ENCODE measurements at places on chromosomes 1 and 21. TPM values are rescaled to one million over a fixed set of nuclear protein-coding genes. Genes with fewer than 3 reads are reported as not detected.

GRCh38 chr21:14382486-14382834 is 486 bp downstream of the HSPA13 start:
- DNase-seq: no peak

GRCh38 chr1:161163793-161164192 is 2.4 kb upstream of the PPOX start:
- no peak for DNase-seq

GRCh38 chr1:221263831-221264767 is 384.9 kb downstream of the HLX start:
- no peak for DNase-seq

DNA sequence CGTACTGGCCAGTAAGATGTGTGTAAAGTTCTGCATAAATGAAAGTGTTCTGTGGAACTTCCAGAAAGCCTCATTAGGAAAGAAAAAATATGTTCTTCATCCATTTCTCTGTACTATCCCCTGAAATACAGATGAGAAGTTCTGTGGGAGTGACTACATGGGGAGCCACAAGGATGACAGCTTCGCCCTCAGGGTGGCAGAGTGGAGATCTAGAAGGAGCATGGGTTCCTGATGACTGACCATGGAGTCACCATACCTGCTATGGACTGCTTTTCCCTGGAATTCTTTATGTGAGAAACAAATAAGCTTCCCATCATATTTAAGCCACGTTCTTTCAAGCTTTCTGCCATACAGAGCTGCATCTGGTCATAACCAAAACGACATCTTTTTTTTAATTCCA is 113.9 kb upstream of the RGS1 start:
- DNase-seq: no peak

GRCh38 chr1:232369451-232370296 is 260.3 kb downstream of the SIPA1L2 start:
- DNase-seq: no peak

- DNase-seq: no peak
Observed at GRCh38 chr1:3368711-3369445, 85.6 kb upstream of the ARHGEF16 start.

- no peak for DNase-seq
Observed at GRCh38 chr21:32921632-32922230, 104.0 kb upstream of the OLIG2 start.

DNA sequence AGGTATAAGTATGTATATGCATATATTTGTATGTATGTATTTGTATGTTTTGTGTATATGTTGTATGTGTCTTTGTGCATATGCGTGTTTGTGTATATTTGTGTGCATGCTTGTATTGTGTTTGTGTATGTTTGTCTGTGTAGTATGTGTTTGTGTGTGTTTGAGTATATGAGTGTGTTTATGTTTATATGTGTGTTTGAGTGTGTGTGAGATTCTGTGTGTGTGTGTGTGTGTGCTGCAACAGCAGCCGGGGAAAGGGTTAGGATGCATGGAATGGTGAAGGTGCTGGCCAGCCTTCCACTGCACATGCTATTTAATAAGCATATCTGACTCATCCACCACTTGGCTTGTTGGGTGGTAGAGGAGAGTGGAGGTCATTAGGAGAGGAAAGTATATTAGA is 46.6 kb upstream of the RAB4A start:
- no peak for DNase-seq

- DNase-seq: no peak
Observed at GRCh38 chr1:37288900-37289299, 185.5 kb upstream of the ZC3H12A start.

- DNase-seq: no peak
Observed at GRCh38 chr1:7659514-7659913, 111.6 kb upstream of the VAMP3 start.

GRCh38 chr1:94045465-94046056 is 75.4 kb downstream of the ABCA4 start:
- peak; percentile 93 for DNase-seq

DNA sequence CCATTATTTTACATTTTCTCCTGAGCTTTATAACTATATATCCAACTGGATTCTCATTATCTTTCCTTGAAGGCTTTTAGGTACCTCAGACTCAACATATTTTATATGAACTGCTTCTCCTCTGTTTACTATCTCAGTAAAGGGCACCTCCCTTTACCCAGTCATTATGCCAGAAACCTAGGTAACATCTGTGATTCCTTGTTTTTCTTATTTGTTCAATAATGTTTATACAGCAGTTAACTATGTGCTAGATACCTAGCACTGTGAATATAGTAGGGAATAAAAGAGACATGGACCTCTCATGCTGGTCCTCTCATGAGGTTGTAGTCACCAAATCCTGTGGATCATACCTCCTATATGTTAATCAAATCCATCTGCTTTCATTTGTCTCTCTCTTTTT is 25.6 kb downstream of the PPP1R12B start:
- DNase-seq: no peak

GRCh38 chr1:208178091-208178529 is 66.1 kb downstream of the PLXNA2 start:
- no peak for DNase-seq

- DNase-seq: no peak
Observed at GRCh38 chr1:221328371-221328770, 413.5 kb downstream of the DUSP10 start.

GRCh38 chr1:47482786-47483185 is 44.9 kb downstream of the FOXD2 start:
- DNase-seq: no peak

DNA sequence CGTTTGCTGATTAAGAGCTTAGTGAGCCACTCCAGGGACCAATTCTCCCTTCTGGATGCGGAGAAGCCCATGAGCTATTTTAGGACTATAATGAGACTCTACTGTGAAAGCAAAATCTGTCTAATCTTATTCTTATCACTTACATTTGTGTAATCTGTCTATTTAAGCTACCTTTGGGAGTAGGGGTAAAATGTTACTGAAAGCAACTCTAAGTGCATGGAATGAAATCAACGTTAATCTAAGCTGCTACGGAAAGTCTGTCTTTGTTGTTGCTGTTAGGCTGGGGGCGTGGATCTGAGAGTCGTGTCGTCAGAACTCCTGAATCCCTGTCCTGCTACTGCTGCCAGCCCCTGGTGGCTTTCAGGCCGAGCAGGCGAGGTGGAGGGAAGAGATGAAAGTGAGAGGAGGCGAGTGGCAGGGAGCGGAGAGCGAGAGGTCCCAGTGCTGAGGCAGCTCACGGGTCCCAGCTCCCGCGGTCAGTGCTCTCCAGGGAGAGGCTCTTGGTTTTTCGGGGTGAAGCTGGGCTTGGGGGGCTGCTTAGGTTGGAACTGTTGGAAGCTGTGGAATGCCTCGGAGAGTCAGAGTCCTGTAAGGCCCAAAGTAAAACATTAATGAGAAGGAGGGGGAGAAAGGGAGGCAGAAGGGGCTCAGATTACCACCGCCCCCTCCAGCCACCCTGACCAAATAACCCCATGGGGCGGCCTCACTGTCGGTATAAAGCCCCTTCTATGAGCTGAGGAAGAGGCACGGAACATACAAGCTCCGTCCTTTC is 53.9 kb downstream of the COQ8A start:
- no peak for DNase-seq

- no peak for DNase-seq
Observed at GRCh38 chr1:226419284-226420029, 11.6 kb upstream of the PARP1 start.

GRCh38 chr1:158199849-158200248 is 19.2 kb downstream of the CD1D start:
- DNase-seq: no peak

GRCh38 chr21:42189860-42190485 is 29.0 kb upstream of the ABCG1 start:
- DNase-seq: peak; percentile 78

GRCh38 chr1:229296541-229296941 is 25.6 kb downstream of the RAB4A start:
- no peak for DNase-seq

GRCh38 chr1:231643071-231643934 is 16.7 kb downstream of the DISC1 start:
- no peak for DNase-seq

- DNase-seq: no peak
Observed at GRCh38 chr21:35023396-35024070, 25.6 kb downstream of the RUNX1 start.

DNA sequence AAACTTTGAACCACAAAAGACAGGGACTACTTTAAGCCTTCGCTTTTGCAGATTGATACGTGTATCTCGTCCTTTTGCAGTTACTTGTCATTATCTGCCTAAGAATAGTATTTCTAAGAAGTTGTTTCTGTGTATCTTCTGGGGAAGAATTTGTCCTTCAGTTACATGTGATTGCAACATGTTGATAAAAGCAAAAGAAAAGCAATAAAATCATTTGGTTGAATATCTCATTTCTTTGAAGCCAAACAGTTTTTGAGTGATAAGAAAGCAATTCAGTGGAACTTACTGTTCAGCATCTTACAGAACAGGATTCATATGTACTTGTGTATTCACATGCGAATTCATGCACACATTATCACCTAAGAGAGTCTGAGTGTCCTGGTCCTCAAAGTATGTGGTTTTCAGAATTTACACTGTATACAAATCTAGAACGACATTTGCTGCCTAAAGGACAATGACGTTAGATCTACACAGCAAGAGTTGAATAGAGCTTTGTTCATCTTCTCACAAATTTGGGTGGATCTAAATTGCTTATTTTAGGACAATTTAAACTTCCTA is 66.7 kb upstream of the MRPS6 start:
- no peak for DNase-seq

- DNase-seq: no peak
Observed at GRCh38 chr1:229859026-229859425, 208.0 kb upstream of the GALNT2 start.

- DNase-seq: no peak
Observed at GRCh38 chr21:18705971-18706370, 302.4 kb upstream of the TMPRSS15 start.

DNA sequence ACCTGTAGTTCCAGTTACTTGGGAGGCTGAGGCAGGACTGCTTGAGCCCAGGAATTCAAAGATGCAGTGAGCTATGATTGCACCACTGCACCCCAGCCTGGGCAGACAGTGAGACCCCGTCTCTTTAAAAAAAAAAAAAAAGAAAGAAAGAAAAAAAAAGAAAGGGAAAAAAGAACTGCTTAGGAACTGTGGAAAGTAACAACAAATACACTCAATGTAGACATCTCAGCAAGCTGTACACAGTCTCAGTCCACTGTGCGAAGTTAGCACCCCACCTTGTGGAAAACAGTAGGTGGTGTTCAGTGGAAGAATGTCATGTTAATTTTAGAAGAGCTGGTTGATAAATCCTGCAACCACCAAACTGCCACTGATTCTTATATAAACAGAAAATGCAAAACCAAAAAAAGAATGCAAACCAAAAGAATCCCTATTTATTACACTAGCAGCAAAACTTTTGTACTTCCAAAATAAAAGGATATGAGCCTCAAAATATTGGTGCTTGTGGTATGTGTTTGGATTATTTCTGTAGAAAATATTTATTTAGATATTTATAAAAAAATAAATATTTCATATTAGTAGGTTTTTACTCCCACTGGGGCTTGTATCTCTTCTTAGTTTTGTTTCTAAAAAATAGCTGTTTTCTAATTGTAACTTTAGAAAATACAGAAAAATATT is 31.1 kb downstream of the ALG14 start:
- DNase-seq: no peak

GRCh38 chr1:214464445-214465287 is 86.7 kb downstream of the PTPN14 start:
- DNase-seq: no peak

GRCh38 chr1:45998020-45998617 is 134.3 kb downstream of the PIK3R3 start:
- peak; percentile 62 for DNase-seq

- DNase-seq: no peak
Observed at GRCh38 chr1:167249702-167250101, 29.0 kb downstream of the POU2F1 start.

DNA sequence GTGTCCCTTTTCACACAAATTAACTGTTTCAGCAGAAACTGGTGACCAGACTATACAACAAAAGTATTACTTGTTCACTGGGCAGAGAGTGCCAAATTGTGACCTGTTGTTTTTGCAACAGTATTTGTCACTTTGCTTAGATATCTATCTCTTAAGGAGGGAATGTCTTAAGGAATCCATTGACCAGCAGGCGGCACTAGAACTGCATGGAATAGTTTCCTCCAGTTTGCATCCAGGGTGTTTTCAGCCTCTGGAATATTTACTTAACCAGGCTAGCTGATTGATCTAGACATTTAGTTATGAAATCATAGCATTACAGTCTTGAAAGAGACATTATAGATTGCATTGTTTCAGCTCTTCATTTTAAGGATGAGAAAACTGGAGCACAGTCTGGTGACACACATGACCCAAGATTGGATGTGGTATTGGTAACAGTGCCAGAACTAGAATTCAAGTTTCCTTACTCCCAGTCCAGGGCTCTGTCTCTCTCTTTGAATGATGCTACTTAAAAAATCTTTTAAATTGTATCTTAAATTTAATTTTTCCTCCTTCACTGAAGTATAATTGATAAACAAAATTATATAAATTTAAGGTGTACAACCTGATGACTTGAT is 16.9 kb downstream of the RPTN start:
- DNase-seq: peak; percentile 83

- DNase-seq: no peak
Observed at GRCh38 chr1:91697416-91697815, 188.5 kb downstream of the TGFBR3 start.

DNA sequence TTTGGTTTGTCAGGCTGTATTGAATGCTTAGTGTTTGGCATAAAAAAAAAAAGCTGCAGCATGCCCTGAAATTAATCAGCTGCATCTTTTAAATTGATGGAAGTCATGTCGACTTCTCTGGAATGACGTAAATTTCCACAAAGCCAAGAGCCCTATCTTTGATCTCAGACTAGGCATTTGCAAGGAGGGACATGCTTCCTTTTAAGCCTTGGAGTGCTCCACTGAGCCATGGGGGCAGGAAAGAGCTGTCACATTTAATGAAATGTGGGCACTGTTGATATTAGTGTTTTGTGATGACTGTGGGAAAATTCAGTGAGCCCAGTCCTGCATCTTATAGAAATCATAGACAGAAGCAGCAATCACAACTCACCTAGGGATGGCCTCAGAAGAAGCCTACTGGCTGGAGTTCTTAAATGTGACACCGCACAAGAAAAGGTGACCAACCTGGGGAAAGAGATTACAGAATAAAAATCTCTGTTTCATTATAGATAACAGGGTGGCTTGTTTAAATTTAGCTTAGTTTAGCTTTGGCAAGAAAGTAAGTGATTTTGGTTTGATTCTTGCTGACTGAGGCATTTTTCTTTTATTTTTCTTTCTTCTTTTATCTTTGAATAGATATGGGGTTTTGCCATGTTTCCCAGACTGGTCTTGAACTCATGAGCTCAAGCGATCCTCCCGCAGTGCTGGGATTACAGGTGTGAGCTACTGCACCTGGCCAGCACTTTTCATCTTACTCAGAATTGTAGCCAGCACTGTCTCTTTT is 188.2 kb downstream of the HHAT start:
- DNase-seq: no peak

The HSPG2 gene
- total RNA-seq: 553 TPM

The TNFRSF8 gene
- 2.8 TPM for total RNA-seq

The KRTAP8-1 gene
- not detected for total RNA-seq

The RGS18 gene
- total RNA-seq: 0.45 TPM

The BCAR3 gene
- total RNA-seq: 35.6 TPM

The NCAM2 gene
- 5.1 TPM for total RNA-seq

The AMY1B gene
- not detected for total RNA-seq

The TRIM63 gene
- 4.1 TPM for total RNA-seq

The OLIG2 gene
- total RNA-seq: not detected

The BARHL2 gene
- total RNA-seq: not detected

The SELP gene
- total RNA-seq: 2.9 TPM

The PROX1 gene
- 2.5 TPM for total RNA-seq

The BTBD8 gene
- 4.3 TPM for total RNA-seq

The CASQ2 gene
- 107 TPM for total RNA-seq

The KLHL17 gene
- total RNA-seq: 10.8 TPM

The RBM11 gene
- total RNA-seq: 1.6 TPM

The KCNH1 gene
- total RNA-seq: 0.11 TPM

The LY9 gene
- 0.66 TPM for total RNA-seq

The NUF2 gene
- 0.52 TPM for total RNA-seq

The RSPH1 gene
- total RNA-seq: 0.78 TPM

All from esophagus muscularis mucosa (tissue), 4 donors.